Osteocyte (in vitro differentiated cells): ENCODE measurements at places on chromosomes 5 and 9. TPM values are rescaled to one million over a fixed set of nuclear protein-coding genes. Genes with fewer than 3 reads are reported as not detected.

DNA sequence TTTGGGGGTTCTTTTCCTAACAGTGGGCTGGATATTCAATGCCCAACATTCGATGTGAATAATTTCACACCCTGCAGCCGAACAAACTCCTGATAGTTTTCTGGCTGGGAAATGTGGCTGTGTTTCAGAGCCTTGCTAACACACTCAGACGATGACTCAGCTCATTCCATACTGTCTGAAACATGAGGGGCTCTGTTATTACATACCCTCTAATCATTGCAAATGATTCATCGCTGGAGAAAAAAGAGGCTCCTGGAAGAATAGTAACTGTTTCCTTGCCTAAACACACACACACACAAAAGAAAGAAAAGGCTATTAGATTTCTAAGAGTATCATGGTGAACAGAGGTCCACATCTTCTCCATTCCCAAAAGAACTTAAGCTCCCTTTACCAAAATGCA lies 75.8 kb downstream of the OXCT1 start:
- DNase-seq, result no peak

- DNase-seq, result no peak
Observed at GRCh38 chr5:101024299-101024698, 121.2 kb upstream of the ST8SIA4 start.

DNA sequence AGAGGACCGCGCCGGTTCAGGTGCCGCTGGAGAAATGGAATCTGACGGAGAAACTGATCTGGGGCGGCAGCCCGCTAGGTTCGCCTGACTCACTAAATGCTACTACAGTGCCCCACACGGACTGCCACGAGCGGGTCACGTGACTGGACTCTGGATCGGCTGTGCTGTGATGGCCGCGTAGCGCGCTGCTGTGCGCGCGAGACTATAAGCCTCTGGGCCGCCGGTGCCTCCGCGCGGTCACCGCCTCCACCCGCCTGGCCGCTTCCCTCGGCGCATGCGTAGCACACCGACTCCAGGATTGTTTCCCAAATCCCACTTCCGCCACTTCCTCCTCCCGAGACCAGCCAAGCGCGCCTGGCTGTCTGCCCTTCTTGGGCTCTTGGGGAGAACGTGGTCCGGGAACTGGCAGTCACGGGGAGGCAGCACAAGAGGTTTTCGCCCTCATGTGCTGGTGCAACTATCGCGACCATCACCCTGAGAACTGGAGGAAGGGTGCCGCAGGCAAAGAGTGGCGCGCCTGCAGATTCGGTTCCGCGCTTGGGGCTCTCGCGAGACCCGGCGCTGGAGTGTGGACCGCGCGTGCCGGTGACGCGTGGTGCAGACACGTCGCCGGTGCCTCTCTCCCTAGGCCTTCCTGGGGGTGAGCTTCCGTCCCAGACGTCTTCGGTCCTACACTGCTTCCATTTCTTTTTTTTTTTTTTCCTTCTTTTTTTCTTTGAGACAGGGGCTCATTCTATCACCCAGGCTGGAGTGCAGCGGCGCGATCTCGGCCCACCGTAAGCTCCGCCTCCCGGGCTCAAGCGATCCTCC lies 35.8 kb upstream of the GLDC start:
- peak; percentile 99 for DNase-seq

DNA sequence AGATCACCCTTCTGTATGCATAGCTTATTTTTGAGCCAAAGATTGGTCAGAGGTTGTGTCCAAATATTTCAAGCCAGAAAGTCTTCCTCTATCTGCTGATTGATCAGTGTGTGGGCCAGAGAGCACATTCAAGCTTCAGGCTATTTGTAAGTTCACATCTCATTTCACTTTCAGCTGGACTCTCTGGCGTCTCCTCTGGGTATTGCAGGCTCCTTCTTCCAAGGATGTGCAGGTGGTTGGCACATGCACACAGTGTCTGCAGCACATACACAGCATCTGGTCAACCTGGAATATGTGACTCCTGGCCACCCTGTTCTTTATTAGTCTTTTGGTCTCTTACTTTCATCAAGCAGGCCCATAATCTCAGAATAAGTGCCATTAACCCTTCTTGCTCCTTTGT lies 516.1 kb downstream of the ANXA1 start:
- no peak for DNase-seq

DNA sequence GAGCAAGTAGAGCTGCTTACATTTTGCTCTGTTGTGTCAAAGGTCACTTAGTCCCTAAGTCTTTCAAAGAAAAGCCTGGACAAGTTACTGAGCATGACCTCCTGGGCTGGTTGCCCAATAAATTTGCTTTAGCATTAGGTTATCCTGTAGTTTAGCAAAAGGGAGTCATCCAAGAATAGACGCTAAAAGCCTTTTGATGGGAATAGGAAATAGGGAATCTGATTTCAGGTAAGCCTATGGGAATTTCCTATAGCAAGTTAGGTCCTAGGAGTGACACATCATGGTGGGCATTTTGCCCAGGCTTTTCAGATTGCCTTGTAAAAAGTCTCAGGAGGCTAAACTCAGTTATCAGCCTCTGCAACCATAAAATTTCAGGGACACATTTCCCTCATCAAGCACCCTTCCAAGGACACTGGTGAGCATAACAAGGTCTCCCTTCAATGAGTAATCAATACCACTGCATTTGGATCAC lies 67.6 kb upstream of the RANBP3L start:
- no peak for DNase-seq

DNA sequence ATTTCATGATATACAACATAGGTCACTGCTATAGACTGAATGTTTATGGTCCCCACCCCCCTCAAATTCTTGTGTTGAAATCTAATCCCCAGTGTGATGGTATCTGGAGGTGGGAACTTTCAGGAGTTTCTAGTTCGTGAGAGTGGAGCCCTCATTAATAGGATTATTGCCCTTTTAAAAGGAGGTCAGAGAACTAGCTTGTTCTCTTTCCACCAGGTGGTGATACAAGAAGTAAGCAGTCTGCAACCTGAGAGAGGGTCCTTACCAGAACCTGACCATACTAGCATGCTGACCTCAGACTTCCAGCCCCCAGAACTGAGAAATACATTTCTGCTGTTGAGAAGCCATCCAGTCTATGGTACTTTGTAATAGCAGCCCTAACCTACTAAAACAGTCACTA lies 33.3 kb downstream of the TMEM161B start:
- DNase-seq, result no peak

DNA sequence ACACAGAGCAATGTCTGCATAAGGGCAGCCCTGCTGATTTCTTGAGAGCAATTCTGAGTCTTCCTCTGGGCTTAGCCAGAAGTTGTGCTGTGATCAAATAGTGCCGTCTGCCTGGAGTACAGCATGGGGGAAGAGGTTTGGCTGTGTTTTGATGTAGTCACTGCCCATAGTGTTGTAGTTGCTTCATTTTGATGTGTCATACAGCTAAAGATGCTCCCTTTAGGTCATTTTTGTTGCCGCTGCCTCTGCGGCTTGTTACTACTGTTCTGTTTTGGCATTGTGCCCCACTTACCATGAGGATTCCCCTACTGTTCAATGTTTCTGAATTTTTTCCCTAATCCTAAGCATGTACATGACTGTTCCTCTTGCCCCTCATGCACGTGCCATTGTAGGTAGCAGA lies 23.0 kb downstream of the SLC36A1 start:
- DNase-seq, result peak; percentile 19

GRCh38 chr9:97944612-97945011 lies 6.6 kb upstream of the HEMGN start:
- no peak for DNase-seq

- DNase-seq, result no peak
Observed at GRCh38 chr5:154157483-154158378, 32.8 kb upstream of the GALNT10 start.

DNA sequence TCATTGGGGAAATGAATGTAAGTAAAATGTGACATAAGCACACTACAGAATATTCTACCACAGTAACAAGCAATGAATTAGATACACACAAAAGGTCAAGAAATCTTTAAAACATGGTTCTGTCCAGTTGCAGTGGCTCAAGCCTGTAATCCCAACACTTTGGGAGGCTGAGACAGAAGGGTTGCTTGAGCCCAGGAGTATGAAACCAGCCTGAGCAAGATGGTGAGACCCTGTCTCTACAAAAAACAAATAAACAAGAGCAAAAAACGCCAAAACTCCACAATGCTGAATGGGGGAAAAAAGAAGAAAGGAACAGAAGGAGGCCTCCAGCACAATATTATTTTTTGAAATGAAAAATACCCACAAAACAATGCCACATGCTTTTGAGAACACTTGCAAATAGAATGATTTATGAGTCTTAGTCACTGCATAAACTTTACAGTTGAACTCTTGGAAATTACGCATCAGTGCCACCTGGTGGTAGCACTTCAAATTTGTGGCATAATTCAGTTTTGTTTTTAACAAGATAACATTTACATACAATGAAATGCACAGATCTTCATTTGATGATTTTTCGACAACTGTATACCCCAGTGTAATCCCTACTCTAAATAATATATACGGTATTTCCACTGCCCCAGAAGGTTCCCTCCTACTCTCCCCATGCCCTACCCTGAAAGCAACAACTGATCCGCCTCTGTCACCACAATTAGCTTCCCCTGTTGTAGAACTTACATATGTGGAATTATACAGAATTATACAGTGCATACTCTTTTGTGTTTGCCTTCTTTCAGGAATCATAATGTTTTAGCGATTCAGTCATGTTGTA lies 14.4 kb upstream of the SPINK4 start:
- no peak for DNase-seq

ST8SIA4 gene
- not detected in 2 replicates for total RNA-seq

BAAT gene
- total RNA-seq, result 0.13 TPM in 1 of 2 replicates, not detected in the other

SLC6A19 gene
- total RNA-seq, result not detected in 2 replicates

SLC45A2 gene
- not detected in 2 replicates for total RNA-seq

ANKRD33B gene
- 0.83 and 0.94 TPM in 2 replicates for total RNA-seq

HBEGF gene
- total RNA-seq, result 2.7 and 3.6 TPM in 2 replicates

ANXA2R gene
- total RNA-seq, result 5.2 and 5.3 TPM in 2 replicates

CYLC2 gene
- not detected in 2 replicates for total RNA-seq

FNIP1 gene
- total RNA-seq, result 43.0 and 45.4 TPM in 2 replicates

CCDC192 gene
- total RNA-seq, result not detected in 2 replicates
